ENCODE measurements at places on chromosomes 16 and 17.

- DNase-seq = no peak
Measured at GRCh38 chr16:6964679-6965078, 368.0 kb upstream of the RBFOX1 start.

- no peak for DNase-seq
Measured at GRCh38 chr16:69762814-69763598, 874 bp downstream of the WWP2 start.

DNA sequence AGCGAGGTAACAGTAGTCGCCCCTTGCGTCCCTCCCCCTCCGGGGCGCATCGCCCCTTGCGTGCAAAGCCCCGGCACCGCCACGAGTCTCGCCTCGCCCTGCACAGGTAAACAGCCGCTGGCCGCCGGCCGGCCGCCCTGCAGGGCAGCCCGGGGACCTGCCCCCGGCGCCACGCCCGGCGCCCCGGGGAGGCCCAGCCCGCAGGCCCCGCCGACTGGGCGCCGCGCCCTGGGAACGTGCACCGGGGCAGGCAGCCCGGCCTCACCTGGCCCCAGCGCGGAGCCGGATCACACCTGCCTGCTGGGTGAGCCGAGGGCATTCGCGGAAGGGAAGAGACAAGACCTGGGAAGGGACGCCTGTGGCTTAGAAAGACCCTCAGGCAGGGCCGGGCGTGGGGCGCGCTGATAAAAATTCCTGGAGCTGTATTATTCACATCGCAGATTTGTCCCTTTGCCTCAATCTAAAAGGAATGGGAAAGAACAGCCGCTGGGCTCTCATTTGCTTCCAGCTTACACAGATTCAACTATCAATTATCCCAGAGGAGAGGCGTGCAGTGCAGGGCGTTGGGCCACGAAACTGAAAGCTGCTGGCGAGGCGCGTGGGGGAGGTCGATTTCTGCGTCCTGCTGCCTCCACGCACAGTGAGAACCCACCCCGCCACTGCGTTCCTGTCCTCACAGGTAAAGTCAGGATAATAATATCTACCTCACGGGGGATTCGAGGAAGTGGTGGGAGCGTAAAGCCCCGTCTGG, 451.9 kb downstream of the SLC39A11 start:
- no peak for DNase-seq

GRCh38 chr17:1108478-1108764, 71.4 kb downstream of the ABR start:
- no peak for DNase-seq

GRCh38 chr17:9371019-9371418, 204.6 kb downstream of the STX8 start:
- no peak for DNase-seq

Measured in activated T-cell treated with anti-CD3 and anti-CD28 coated beads, Interleukin-2, amount 50 U/mL, for 1 hour (primary cell).